ENCODE measurements at places on chromosomes 13 and 19. TPM values are rescaled to one million over a fixed set of nuclear protein-coding genes. Genes with fewer than 3 reads are reported as not detected.

DNA sequence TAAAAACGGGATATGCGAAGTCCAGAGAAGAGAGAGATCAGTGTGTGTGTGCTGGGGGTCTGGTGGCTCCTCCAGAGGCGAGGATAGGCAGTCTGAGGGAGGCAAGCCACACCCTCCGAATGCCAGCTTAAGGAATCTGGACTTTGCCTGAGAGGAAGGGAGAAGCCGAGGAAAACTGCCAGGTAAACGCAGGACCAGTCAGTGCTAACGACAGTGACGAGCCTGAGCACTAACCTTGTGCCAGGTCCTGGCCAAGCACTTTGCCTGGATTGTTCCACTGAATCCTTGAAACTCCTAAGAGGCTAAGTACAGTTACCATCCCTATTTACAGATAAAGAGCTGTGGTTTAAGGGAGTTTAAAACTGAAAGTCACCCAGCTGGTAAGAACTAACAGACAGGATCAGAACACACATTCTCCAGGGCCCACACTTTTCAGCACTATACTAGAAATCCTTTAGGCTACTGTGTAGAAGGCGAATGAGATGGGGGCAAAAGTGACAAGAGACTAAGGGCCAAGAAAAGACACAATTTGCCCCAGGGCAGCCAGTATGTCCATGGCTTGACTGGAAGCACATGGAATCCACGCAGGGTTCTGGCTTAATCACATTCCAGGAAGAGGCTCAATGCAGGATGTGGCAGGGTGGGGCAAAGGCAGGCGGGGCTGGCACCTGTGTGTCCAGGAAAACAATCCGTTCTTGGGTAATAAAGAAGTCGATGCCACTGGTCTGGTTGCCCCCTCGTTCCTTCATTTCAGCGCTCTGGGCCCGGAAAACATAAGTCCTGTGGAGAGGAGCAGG, 15.1 kb downstream of the SMG9 start:
- peak; percentile 64 for DNase-seq

GRCh38 chr13:77409412-77409811, 82.5 kb upstream of the MYCBP2 start:
- DNase-seq: no peak

The FOSB gene
- total RNA-seq: 29.8 TPM

DNA sequence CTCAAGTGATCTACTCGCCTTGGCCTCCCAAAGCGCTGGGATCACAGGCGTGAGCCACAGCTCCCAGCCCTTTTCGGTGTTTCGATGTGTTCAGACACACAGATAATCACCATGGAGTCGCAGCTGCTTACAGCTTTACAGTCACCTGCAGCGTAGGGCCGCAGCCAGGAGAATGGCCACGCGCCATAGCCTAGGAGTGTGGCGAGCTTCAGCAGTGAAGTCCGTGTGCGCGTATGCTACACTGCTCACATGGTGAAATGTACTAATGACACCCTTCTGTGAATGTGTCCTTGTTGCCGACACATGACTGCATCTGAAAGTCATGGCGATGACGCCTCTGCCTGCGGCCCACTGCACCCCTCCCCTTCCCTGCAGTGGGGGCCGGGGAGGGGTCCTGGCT, 23.6 kb downstream of the AP3D1 start:
- no peak for DNase-seq

The TMEM161A gene
- total RNA-seq: 13.8 TPM

The ZNF223 gene
- total RNA-seq: 12.3 TPM

- peak; percentile 78 for DNase-seq
These were observed 5.2 kb upstream of the SRRM5 start for GRCh38 chr19:43606569-43607229.

GRCh38 chr19:54138489-54139256, 1.1 kb downstream of the CNOT3 start:
- DNase-seq: no peak

The CPAMD8 gene
- 9.5 TPM for total RNA-seq

- no peak for DNase-seq
These were observed 105.7 kb upstream of the SLC15A1 start for GRCh38 chr13:98858191-98858590.

DNA sequence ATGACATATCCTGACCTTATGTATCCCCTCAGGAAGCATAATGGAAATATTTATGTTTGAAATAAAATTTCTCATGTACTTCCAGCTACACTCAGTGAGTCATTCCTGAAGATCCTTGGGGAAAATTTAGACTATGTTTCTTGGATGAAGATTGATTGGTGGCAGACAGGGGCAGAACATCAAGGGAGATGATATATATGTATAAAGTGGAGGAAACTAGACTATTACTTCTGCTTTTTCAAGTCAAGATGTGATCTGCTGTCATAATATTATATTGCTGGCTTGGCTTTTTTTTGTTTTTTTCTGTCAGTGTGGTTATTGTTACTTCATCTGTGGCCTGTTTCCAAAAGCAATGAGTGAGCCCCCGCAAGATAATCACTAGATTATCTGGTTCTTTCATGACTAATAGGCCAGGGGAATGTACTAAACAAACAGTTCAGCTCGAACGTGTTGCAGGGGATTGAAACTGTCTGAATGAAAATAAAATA, 87.2 kb upstream of the TNFSF11 start:
- DNase-seq: no peak
